ENCODE measurements at places on chromosomes 11 and 22. TPM values are rescaled to one million over a fixed set of nuclear protein-coding genes. Genes with fewer than 3 reads are reported as not detected.

Gene GTPBP1
- polyA plus RNA-seq: 28.7 TPM

Gene SPDYC
- not detected for polyA plus RNA-seq

Gene NELL1
- polyA plus RNA-seq: not detected

Gene SYT9
- 0.47 TPM for polyA plus RNA-seq

Gene MPZL3
- 0.73 TPM for polyA plus RNA-seq

All from muscle of arm (tissue), 14 donors.